Caudate nucleus (tissue), 63 donors: ENCODE measurements at places on chromosomes 11 and 22.

GRCh38 chr22:37162221-37163095, 12.7 kb upstream of the IL2RB start:
- no peak for DNase-seq

- no peak for DNase-seq
These were observed 28.7 kb downstream of the MIF start for GRCh38 chr22:23922921-23923320.

DNA sequence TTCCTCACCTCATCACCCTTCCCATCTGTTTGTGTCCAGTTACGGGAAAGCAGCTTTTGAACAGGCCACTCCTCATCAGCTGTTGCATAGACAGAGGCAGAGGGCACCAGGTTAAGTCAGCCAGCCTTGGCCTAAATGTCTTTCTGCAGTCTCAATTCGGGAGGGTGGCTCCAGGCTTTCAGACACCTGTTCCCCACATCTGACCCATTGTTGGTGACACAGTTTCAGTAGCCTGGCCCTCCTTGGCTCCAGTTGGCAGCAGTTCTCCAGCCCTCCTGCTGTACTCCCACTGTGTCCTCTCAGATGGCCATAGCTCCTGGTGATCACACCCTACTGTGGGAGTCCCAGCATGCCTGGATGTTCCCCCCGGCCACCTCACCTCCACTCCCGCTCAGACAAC, 70.8 kb upstream of the MYOD1 start:
- DNase-seq = no peak

DNA sequence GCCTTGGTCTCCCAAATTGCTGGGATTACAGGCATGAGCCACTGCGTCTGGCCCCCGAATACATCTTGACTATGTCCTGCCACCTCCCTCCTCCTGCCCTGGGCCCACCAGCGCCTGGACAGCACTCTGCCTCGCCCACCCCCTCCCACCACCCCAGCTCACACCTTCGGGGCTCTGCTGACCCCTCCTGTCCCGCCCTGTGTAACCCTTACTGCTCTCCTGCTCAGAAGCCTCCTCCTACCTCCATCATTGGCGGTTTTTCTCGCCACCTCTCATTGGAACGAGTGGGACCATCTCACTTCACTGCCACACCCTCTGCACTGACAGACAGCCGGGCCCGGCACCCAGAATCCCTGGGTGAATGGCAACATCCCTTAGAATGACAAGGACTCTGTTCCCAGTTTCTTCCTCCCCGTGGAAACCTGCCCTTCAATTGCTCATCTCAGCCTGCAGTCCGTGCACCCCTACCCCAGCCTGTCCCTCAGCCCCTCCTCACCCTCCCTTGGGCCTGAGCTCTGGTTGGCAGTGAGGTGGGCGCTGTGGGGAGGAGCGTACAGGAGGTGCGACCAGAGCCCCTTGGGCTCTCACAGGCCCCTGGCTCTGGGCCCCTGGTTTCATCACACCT, 32.2 kb downstream of the LRRC74B start:
- no peak for DNase-seq

GRCh38 chr11:59556115-59556916, 45.0 kb downstream of the OR4D9 start:
- peak; percentile 41 for DNase-seq

GRCh38 chr11:96052921-96053651, 129.2 kb upstream of the MTMR2 start:
- no peak for DNase-seq

DNA sequence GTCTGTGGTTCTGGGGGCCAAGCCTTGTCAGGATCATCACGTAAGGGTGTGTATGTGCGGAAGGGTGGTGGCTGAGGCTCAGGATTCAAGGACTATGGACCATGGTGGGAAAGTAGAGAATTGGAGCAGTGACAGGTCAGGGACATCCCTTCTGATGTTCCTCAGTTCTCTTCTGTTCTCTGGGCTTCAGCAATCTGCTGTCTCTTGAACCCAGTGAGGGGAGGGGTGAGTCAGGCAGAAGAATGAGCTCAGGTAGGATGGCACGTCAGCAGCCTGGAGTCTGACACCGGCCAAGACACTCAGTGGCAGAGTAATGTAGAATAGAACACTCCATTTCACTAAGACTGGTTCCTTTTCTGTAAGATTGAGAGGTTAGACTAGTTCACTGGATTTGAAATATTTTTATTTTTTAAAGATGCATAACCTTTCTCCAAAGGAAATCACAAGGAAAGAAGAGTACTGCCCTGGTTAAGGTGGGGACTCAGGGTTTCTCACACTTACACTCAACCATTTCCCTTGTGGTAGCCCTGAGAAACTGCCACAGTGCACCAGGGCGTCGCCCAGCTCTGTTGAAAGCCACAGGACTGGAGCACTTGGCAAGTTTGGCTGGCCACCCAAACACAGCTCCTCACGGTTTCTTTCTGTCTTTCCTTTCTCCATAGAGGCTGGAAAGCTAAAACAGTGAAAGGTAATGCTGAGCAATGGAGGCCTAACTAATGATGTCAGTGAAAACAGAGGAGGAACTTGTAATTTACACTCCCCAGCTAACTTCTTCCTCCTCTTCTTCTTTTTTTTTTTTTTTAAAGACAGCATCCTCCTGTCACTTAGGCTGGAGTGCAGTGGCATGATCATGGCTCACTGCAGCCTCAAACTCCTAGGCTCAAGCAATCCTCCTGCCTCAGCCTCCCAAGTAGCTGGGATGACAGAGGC, 23.1 kb upstream of the MICAL2 start:
- no peak for DNase-seq
